C1 segment of cervical spinal cord (tissue), 14 donors: ENCODE measurements at places on chromosomes 11 and 22.

DNA sequence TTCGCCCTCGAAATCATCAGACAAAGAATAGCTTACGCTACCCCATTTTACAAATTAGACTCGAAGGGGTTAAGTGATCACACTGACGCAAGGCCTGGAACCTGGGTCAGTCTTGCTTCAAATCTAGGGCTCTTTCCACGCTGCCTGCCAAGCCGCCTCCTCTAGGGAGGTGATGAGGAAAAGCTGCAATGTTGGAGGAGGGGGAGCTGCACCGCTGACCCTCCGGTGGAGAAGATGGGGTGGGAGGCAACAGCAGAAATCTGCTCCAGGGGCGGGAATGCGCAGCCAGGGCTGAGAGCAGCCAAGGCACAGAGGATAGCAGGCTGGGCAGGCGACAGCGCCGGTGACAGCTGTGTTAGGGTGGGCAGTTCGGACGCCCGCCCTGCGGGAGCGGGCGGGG lies 595 bp downstream of the SYVN1 start:
- DNase-seq = no peak

DNA sequence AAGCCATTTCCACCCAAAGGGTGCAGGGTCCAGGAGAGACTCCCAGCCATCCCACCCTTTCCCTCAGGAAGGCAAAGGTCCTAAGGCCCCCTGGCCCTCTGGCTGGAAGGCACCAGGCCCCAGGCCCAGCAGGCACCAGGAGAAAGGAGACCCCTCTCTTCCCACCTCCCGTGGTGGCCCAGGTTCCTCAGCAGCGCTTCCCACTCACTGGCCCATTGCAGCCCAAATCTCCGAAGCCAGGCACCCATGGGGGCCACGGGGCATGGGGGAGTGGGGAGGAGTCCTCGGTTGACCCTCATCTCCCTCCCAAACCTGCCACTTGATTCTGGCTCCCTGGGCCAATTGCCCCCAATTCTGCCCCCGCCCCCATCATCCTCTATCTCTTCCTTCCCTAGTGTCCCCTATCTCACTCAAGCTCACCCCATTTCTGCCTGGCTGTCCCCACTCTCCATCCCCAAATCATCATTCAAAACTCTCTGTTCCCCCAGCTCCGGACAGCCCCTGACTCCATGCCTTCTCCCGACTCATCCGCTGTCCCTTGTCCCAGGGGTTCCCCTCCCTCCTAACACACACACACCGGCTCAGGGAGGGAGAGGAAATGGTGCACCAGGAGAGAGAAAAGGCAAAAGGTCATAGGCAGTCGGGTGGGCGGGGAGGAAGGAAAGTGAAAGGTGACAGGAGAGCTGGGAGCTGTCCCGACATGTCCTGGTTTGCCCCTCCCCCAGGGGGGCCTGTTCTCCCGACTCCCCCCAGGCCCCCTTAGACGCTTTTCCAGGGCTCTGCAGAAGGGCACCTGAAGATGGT lies 1.2 kb downstream of the LIF start:
- DNase-seq = no peak

DNA sequence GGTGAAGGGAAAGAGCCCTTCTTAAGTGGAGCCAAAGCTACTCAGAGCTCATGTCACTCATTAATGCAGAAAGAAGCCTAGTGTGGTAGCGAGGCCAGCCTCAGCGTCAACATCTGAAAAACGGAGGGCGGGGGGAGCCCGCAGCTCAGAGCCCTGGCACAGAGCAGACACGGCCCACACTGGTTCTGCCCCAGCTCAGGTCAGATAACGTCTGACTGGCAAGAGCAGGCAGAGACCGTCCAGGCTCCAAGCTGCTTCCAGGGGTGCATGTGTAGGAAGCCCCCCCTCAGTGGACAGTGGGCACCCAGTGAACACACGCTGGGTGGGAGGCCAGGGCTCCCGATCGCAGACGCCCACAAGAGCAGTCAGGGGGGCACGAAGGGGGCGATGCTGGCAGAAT lies 100.8 kb downstream of the SHANK2 start:
- no peak for DNase-seq

GRCh38 chr11:67277231-67277961 lies 11.1 kb downstream of the GRK2 start:
- DNase-seq = no peak

DNA sequence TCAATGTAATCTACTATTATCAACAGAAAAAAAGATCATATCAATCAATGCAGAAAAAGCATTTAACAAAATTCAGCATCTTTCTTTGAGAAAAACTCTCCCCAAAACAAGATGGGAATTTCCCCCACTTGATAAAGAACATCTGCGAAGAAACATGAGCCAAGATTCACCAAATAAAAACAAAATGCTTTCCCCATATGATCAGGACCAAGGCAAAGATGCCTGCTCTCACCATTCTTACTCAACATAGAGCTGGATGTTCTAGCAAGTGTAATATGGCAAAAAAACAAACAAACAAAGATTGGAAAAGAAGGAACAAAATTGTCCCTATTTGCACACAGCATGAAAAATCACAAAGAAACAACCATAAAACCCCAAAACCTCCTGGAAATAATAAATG lies 23.4 kb downstream of the SHANK2 start:
- no peak for DNase-seq

GRCh38 chr11:4071914-4072313 lies 22.7 kb upstream of the RRM1 start:
- DNase-seq = no peak

DNA sequence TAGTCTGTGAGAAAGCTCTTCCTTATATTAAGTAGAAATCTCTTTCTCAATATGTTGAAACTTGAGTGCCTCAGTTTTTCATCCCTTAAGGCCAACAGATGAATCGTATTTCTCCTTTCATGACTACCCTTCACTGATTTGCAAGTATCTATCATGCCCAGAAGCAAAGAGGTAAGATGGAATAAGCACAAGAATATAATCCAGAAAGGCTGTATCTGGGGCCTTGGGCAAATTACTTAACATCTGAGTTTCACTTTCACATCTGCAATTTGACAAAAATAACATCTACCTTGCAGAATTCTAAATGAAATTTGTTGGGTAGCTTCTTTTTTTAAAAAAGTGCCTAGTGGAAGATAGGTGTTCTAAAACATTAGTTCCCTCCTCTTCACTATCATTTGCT lies 552.4 kb upstream of the ANO5 start:
- DNase-seq = no peak

- no peak for DNase-seq
Observed at GRCh38 chr11:63937713-63938478, 906 bp upstream of the NAA40 start.

DNA sequence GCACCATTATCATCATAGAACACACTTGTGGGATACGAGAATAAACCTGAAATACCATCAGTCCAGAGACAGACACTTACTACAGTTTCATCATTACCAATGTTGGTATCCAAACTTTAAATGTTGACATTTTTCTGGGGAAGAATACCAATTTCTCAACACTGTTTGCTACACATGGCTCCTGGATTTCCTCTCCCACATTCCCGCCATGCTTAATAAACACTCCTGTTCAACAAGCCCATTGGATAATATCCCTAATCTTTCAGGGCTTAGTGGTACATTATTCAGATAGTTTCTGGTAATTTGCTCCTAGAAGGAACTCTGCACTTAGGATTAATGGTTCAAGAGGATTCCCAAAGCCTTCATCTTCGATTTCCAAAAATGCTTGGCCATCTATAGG lies 48.2 kb downstream of the CSF2RB start:
- no peak for DNase-seq

GRCh38 chr11:44011797-44012196 lies 36.0 kb upstream of the ACCSL start:
- no peak for DNase-seq

DNA sequence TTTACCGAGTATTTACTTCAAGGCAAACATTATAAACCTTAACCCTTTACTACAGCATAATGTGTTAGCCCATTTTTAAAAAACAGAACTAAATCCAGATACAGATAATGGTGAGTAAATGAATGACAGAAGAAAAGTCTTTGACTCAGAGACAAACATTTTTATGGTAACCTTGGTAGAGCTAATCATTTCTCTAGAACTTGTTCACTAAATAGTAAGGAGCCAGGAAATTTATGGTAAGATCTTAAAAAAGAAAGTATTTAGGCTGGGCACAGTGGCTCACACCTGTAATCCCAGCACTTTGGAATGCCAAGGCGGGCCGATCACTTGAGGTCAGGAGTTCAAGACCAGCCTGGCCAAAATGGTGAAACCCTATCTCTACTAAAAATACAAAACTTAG lies 11.5 kb upstream of the FUT4 start:
- DNase-seq = no peak

DNA sequence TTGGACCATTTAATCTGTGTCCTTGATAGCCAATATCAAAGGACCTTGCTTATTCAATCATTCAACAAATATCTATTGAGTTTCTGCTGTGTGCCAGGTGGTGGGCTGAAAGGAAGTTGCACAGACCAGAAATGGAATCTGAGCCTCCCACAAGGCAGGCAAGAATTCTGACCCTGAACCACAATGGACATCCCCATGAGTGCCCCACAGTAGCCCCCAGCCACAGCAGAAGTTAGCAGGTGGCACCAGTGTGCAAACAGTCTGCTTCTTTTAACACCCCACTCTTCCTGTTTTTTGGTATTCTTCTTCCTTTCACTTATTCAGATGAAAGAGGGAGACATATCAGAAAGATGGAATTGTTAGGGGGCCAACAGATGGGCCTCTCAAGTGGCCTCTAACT lies 12.2 kb upstream of the SERPING1 start:
- DNase-seq = no peak

DNA sequence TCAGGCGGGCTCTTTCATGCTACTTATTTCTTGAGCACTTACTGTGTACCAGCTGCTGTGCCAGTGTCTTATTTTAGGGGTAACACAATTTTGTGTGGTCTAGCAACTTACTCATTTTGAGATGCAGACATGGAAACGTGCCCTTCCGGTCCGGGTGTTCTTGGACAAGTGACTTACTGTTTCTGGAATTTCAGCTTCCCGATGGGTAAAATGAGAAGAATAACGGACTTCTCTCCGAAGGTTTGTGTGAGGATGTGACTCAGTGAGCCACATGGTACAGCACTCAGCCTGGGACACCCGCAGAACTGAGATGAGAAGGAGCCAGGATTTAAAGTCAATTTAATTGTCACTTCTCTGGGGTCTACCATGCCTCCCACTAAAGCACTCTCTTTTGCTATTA lies 114.5 kb upstream of the SYT13 start:
- DNase-seq = no peak

DNA sequence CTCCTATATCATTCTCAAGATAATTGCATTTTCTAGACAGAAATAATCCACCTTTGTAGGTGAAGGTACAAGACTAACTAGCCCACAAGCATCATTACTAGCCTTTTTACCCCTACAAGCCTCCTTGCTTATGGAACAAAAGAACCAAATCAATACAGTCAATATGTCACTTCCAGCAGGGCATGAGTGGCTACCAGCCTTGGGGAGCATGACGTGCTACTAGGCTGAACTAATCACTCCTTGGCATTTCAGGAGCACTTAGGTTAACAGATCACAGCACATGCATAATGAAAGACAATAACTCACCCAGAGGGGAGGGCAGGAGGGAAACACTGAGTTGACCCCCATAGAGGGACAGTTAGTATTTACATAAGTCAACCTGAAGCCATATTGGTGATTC lies 2.7 kb downstream of the DRD2 start:
- no peak for DNase-seq

DNA sequence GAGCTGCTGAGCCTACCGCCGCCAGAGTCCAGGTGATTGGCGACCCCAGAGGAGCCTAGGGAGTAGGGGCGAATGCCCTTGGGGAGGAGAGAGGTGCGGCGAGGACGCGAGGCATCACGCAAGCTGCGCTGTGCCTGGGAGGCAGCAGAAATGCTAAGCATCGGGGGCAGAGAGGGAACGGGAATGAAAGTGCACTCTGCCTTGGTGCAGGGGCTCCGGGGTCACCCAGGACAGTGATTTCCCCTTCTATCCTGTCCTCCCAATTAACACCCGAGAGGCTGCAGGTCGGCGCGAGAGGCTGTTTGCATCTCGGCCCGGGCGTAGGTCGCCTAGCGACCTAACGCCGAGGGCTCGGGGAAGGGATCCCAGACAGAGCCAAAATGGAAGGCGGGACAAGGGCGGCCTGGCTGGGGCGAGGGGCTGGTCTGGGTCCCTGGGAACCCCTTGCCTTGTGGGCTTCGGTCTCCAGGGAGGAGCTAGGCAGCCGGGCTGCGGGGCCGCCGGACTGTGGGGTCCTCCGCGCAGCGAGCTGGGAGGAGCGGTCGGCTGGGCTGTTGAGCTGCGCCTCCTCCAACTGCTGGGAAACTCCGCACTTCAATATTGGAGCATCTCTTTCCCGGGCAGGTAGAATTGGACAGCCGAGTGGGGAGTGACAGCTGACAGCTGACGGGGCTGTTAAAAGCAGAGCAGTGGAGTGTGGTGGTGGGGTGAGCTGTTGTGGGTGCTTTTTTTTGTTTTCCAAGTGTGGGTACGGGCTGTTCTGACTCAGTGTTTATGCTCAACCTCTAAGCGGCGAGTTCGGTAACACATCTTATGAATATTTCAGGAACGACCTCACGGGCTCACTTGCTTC lies 657 bp downstream of the ELMOD1 start:
- peak; percentile 52 for DNase-seq

- no peak for DNase-seq
Observed at GRCh38 chr11:95256321-95256779, 25.3 kb upstream of the SESN3 start.

DNA sequence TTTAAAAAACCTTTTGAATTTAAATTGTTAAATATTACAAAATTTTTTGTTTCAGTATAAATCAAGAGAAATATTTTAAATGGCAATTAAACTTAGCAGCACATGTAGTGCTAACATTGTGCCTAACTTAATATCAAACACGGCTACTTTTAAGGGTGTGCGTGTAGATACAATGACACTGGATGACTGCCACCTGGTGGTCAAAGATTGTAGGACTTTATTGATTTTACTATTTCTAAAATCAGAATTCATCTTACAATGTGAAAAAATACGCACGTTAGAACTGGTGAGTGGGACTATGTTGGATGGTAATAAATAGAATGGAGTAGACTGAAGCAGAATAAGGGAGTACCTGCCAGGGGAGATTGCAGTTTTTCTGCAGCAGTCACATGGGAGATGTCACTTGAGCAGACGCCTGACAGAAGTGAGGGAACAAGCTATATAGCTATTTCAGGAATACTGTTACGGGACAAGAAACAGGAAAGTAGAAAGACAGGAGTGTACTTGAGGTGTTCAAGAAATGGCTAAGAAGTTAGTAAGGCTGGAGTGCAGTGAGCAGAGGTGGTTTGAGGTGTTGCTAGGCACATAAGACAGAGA lies 52.9 kb downstream of the UVRAG start:
- no peak for DNase-seq

DNA sequence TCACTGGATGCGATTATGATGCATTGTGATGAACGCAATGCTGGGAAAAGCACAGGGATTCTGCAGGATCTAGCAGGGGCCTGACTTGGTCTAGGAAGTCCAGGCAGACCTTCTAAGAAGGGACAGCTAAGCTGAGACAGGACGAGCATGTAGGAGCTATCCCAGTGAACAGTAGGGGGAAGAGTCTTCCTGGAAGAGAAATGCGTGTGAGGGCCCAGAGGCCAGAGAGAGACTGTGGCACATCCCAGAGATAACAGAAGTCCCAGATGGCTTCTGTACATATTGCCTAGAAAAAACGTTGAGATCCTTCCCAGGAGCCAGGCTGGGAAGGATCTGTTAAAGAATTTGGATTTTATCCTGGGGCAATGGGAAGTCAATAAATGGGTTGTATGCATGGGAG lies 24.6 kb downstream of the RCN1 start:
- no peak for DNase-seq
